ENCODE measurements at places on chromosomes 5 and 9.

DNA sequence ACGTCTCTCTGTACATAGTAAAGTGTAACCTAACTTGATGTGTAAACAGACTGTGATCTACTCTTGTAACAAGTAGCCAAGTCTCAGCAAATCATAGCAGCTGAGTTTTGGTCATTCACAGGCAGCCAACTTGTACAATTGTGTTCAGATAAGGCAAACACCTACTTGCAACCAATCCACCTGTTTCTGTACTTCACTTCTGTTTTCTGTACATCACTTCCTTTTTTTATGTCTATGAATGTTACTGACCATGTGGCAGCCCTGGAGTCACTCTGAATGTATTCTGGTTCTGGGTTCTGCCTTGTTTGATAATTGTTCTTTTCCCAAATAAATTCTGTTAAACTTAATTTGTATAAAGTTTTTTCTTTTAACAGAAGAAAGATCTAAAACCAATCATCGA, 26.0 kb downstream of the RLN2 start:
- no peak for DNase-seq

DNA sequence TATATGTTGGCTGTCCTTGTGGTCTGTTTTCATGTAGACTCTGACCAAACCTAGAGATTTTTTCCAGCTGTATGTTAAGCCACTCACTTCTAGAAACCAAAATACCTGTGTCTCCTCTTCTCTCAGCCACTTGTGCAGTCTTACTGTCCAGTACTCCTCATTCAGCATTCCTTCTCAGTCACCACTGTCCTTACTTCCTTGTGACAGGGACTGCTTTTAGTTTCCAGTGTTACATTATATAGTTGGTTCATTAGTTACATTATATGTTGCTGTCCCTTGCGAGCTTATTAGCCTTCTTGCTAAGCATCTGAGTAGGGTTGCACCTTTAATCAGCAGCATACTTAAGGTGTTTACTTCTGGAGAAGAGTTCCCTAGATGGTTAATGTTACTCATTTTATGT, 4.3 kb downstream of the ATP6V1G1 start:
- DNase-seq, result no peak

DNA sequence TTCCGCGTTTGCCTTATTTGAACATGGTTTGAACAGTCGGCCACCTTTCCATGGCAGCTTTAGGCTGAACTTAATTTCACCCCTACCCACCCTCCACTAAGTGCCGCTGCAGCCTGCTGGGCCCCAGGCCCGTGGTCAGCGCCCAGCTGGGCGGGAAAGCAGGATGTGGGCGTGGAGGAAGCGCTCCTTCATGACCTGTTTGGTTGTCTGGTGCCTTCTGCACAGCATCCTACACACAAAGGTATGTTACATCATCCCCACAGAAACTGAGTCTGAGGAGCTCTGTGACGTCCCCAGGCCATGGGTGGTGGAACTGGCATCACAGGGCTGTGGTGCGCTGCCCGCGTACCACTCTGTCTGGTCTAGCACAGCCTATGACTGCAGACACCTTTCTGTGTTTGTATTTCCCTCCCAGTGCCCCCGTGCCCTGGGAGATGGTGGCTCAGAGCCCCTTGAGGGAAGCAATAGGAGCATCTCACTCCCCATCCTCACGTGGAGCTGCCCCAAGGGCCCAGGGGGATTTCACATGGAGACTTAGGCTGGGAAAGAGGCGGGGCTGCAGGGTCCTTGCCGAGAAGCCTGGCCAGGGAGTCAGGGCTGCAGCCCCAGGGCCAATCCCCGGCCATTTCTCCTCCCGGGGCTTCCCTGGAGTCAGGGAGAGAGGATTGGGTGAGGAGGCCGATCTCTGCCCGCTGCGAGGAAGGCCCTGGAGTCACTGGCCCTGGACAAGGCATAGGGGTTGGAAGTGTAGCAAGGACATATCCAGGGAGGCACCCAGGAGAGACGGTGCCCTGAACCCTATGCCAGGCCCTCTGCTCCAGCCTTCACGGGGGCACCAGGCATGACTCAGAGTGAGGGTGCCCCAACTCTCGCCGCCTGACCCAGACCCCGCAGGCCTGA, 37.5 kb upstream of the SUSD3 start:
- no peak for DNase-seq

GRCh38 chr9:77512876-77513275, 135.2 kb downstream of the GNA14 start:
- DNase-seq, result no peak

- DNase-seq, result no peak
Observed at GRCh38 chr5:77015938-77016569, 14.2 kb upstream of the AGGF1 start.

DNA sequence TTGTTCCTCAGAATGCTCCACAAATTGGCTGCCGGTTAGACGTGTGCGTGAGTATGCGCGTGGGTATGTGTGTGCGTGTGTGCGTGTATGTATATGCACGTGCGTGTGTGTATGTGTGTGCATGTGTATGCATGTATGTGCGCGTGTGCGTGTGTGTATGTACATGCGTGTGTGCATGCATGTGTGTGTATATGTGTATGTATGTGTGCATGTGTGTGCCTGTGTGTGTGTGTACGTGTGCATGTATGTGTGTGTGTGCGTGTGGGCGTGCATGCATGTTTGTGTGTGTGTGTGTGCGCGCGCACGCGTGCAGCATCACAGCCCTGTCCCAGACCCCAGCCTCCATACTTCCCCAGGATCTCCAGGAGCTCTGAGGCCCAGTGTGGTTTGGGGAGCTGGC, 183.1 kb upstream of the IER5L start:
- no peak for DNase-seq

DNA sequence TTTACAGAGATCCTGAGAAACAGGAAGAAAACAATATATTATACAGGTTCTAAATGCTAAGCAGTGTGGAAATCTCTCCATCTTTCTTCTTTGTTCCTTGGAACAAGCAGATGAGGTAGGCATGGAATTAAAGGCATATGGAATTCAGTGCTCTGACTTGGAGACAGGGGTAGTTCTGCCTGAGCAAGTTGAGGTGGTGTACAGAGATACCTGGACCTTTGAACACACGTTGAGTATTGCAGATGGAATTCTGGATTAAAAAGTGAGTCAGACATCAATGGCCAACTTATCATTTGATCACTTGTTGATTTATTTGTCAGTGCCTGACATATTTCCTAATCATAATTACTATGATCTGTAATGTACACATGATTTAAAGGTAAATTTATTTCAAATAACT, 293.9 kb upstream of the IRX4 start:
- DNase-seq, result no peak

DNA sequence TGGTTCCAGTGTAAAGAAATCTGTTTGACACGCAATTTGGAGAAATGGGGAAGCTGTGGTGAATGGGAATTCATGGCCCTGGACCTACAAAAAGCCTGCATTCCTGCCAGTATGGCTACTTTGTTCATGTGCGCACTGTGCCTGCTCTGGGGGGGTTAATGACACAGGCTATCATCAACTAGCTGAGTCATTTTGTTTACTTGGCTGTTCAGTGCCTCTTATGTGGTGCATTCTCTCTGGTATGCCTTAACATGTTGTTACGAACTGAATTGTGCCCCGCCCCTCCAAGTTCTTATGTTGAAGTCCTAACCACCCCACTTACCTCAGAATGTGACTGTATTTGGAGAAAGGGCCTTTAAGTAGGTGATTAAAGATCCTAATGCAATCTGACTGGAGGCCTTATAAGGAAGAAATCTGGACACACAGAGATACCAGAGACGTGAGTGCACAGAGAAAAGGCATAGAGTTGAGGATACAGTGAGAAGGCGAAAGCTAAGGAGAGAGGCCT, 20.4 kb upstream of the UBAP1 start:
- DNase-seq, result no peak

Data from stimulated activated CD8-positive, alpha-beta memory T cell treated with anti-CD3 and anti-CD28 coated beads, Interleukin-7, amount 100 ng/mL, for 48 hours (primary cell).